ENCODE measurements at places on chromosomes 7 and 10. TPM values are rescaled to one million over a fixed set of nuclear protein-coding genes. Genes with fewer than 3 reads are reported as not detected.
A peak's percentile ranks its signal among the peaks of the same experiment; 100 is the strongest.

DNA sequence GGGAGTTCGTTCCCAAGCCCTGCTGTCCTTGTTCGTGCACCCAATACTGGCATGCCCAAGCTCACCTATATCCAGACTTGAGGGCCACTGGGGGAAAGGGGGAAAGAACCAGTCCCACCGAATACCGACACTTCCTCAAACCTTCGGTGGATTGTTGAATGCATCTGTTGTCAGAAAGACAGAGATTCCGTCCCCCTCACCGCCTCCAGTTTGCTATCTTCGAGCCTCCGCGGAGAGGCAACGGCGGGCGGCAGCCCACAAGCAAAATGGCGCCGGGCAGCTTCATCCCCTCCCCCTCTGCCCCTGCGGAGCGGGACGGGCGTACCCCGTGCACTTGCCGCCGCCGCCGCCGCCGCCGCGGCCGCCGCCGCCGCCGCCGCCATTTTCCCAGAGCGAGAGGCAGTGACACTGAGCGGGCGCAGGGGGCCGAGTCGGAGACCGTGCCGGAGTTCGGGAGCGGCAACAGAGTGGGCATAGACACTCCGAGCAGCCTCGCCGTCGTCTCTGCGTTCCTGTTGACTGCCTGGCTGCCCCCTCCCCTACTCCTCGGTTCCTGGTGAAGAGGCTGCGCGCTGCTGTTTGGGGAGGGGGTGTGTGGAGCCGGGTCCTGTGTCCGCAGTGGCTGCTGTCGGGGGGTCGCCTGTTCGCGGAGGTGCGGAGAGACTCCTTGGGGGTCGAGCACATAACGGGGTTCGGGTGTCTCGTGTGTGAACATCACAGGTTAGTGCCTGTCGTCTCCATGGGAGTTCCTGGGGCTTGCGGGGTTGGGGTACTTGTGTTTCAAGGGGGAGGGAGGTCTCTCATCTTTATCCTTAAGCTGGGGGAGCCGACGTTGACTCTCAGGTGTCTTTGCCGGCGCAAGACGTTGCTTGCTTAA lies at the start of gene KMT2E:
Gene KMT2E, plus strand, starts transcription at position 390 of the 877 bp plus-strand sequence. CDS start 26,748 bp downstream, outside the sequence.
- DNase-seq: peak; percentile 90

DNA sequence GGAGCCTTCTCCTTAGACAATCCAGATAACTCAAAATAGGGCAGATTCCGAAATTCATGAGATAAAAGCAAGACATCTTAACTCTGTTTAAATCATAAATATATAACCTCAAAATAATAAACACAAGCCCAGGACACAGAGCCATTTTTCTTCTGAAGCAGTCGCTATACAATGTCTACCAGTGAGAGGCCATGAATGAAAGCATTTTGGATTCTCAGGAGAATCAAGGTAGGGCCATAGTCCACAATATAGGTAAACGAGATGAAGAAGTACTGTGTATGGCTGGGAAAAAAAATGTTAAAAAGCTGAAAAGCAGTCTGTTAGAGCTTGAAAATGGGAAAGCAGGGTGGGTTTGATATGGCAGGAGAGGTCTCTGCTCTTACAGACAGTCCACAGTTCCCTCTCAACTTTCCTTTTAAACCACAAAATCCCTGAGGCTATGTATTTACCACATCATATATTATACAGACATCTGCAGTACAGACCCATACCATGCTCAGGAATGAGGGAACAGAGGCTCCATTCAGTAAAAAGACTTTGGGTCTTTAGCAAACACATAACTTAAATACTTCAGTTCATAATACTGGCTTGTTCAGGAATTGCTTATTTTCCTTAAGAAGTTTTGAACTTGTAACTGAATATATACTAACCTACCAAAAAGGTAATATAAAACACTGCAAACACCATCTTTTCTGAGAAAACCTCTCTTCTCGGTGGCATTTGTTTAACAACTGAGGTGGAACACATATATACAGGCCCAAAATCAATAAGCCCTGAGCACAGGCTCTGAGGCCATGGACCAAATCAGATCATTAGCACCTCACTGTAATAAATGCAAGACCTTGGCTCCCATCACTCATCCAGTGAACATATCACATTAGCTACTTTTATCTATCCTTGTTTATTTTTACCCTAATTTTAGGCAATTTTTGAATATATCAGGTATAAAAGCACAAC lies 109.3 kb downstream of the SORBS1 start:
- DNase-seq: no peak

GRCh38 chr10:89475591-89475998 lies 59.8 kb downstream of the SLC16A12 start:
- no peak for DNase-seq

GRCh38 chr10:95437669-95438068 lies 123.5 kb downstream of the SORBS1 start:
- no peak for DNase-seq

GRCh38 chr10:81502677-81503359 lies 372.2 kb upstream of the NRG3 start:
- DNase-seq: no peak

DNA sequence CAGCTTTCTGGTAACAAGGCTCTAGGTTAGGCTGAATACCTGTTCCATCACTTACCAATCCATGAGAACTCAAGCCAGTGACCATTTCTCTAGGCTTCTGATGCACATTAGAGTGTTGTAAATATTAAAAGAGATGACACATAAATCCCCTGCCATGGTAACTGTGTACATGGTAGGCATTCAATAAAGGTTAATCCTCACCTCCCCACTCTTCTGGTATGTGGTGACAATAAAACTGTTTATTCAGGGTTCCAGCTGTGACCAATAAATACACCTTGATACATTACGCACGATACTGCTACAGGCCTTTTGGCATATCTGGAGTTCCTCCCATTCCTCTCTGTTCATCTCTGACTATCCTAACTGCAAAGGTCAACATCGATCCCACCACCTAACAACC lies 171.9 kb downstream of the SRPK2 start:
- no peak for DNase-seq

DNA sequence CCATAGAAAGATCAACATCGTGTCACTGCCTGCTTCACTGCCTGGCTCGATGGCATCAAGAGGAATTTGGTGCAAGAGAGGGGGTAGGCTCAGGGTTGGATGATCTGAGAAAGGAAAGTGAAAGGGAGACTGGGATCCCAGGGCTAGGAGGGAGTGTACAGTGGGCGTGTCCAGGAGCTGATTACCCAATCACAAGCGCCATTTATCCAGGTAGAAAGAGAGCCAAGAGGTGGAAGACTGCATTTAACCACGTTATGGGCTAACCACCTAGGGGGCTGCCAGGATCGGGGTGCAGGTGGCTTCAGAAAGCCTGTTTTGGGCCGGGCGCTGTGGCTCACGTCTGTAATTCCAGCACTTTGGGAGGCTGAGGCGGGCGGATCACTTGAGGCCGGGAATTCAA lies 10.3 kb downstream of the PODXL start:
- no peak for DNase-seq

DNA sequence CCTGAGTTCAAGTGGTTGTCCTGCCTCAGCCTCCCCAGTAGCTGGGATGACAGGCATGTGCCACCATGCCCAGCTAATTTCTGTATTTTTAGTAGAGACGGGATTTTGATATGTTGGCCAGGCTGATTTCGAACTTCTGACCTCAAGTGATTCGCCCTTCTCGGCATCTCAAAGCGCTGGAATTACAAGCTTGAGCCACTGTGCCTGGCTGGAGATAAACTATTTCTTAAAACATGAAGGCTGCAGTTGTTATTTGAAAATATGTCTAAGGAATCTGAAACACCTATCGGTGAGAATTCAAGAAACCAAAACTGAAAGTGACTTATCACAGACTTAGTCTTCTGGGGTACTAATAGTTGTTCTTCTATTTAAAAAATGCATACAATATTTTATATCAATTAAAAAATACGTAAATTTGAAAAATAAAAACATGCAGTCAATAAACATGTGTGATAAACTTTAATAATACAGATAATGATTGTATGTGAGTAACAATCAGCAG lies 176.9 kb upstream of the PRSS58 start:
- no peak for DNase-seq

DNA sequence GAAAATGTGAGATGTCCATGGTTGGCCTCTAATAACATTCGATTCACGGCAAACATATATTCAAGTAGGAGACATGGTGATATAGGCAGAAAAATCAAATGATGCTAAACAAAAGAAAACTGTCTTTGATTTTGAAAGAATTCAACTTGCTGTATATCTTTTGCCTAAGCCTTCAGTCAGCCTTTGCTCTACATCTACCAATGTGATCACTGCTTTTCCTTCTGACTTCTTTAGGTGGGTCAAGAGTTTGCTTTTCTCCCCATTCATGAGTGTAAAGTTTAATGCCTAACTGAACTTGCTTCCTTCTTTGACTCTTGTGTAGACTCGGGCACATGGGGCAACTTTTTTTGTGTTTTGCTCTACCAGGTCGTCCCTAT lies 417 bp upstream of the HIF1AN start:
- no peak for DNase-seq

DNA sequence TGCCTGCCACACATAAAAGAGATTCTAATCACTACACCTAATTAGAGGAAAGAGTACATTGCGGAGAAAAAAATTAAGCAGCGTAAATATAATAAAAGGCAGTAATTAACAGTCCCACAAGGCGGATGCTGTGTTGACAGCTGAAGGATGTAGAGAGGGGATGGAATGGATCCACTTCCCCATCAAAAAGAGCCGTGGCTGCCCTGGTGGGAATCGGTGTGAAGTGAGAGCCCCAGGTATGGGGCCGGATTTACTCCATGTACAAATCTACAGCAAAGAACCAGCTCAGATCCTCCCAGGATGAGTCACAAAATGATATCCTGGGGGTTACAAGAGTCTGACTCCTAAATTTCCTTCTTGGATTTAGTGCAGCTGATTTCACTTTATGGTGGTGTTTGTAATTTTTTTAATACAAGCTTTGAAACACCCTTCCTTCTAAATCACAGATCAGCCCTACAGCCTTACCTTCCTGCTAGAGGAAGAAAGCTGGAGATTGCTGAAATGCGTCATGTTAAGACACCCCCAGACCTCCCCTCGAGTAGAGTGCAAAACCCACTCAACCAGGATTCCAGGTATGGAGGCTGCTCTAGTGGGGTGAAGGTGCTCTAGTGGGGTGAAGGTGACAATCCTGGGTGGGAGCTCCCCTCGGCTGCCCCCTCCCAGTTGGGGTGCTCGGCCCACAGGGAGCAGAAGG lies 398.4 kb downstream of the PLXNA4 start:
- no peak for DNase-seq

DNA sequence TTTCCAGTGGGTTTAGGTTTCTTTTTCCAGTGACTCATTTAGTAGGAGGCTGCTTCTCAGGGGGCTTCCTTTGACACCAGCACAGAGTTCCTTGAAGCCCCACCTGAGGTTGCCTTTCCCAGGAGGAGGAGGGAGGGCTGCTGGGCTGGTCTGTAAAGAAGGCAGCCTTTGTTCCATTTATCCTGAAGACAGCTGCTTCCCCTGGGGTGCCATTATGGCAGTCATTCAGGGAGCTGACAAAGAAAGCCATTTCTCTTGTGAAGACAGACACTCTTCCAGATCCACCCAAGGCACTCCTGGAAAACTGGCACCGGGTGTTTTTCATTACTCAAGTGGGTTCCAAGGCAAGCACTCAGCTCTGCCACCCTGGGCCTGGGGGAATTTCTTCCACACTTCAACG lies 54.0 kb downstream of the MTURN start:
- DNase-seq: no peak

- no peak for DNase-seq
These were observed 143.3 kb upstream of the LRGUK start for GRCh38 chr7:133983685-133984419.

- DNase-seq: no peak
These were observed 42.1 kb upstream of the RASGEF1A start for GRCh38 chr10:43308986-43309385.

- DNase-seq: no peak
These were observed 45.1 kb downstream of the DPY19L1 start for GRCh38 chr7:34991938-34992840.

- no peak for DNase-seq
These were observed 175.4 kb upstream of the AKR1E2 start for GRCh38 chr10:4650582-4650981.

DNA sequence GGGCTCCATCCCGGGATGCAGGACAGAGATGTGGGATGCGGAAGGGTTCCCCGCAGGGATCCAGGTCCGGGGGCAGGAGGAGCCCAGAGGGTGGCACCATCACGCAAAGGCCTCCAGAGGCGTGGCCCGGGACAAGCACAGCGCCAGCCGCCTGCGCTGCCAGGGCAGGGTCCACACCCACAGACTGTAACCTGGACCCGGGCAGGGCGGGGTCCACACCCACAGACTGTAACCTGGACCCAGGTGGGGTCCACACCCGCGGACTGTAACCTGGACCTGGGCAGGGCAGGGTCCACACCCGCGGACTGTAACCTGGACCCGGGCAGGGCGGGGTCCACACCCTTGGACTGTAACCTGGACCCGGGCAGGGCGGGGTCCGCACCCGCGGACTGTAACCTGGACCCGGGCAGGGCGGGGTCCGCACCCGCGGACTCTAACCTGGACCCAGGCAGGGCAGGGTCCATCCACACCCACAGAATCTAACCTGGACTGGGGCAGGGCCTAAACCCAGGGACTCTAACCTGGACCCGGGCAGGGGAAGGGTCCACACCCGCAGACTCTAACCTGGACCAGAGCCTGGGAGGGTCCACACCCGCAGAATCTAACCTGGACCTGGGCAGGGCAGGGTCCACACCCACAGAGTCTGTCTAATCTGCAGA lies 37.5 kb upstream of the SUN1 start:
- no peak for DNase-seq

GRCh38 chr10:37125191-37125732 lies at the start of gene ANKRD30A:
ANKRD30A (plus strand) TSS chr10:37125598; CDS start chr10:37125788, 190 bp downstream.
- no peak for DNase-seq

DNA sequence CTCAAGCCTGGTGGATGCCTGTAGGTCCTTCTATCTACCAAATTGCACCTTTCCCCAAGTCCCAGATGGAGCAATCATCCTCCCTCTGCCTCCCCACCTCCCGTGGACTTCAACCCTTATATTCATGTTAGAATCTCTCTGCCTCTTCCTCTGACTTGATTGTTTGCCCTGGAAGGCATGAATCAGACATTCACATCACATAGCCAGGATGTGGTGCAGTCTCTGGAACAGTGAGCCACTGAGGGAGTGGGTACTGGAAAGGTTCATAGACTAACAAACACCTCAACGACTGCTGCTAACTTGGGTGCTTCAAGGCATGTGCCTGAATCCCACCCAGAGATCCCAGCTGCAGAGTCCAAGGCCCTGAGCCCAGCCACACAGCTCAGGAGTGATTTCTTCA lies 494.0 kb downstream of the TNS3 start:
- no peak for DNase-seq

DNA sequence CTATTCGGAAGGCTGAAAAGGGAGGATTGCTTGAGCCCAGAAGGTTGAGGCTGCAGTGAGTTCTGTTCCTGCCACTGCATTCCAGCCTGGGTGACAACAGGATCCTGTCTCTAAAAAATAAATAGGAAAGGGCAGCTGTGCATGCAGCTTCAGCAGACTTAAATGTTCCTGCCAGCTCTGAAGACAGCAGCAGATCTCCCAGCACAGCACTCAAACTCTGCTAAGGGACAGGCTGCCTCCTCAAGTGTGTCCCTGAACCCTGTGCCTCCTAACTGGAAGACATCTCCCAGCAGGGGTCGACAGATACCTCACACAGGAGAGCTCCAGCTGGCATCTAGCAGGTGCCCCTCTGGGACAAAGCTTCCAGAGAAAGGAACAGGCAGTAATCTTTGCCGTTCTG lies 117.9 kb downstream of the CXCL12 start:
- DNase-seq: no peak

BRAF gene
- 51.6 TPM for total RNA-seq

COL28A1 gene
- 0.33 TPM for total RNA-seq

MORN4 gene
- total RNA-seq: 1.6 TPM

TAS2R4 gene
- total RNA-seq: 3.3 TPM

CCDC3 gene
- total RNA-seq: 0.10 TPM

OR2A12 gene
- not detected for total RNA-seq

RNF32 gene
- 0.60 TPM for total RNA-seq

TRIM74 gene
- 9.1 TPM for total RNA-seq

All from naive thymus-derived CD8-positive, alpha-beta T cell (primary cell).